ENCODE measurements at places on chromosomes 1 and 21. TPM values are rescaled to one million over a fixed set of nuclear protein-coding genes. Genes with fewer than 3 reads are reported as not detected.

ACTL8 gene
- polyA plus RNA-seq: not detected

SEC16B gene
- polyA plus RNA-seq: 1.1 TPM

GUCA2B gene
- not detected for polyA plus RNA-seq

ADCY10 gene
- polyA plus RNA-seq: not detected

OR6P1 gene
- not detected for polyA plus RNA-seq

NGF gene
- polyA plus RNA-seq: 1.4 TPM

ANXA9 gene
- polyA plus RNA-seq: 2.4 TPM

LIN9 gene
- 2.4 TPM for polyA plus RNA-seq

LCE3D gene
- not detected for polyA plus RNA-seq
